Mesothelial cell of epicardium (in vitro differentiated cells): ENCODE measurements at places on chromosomes 2 and 18.

DNA sequence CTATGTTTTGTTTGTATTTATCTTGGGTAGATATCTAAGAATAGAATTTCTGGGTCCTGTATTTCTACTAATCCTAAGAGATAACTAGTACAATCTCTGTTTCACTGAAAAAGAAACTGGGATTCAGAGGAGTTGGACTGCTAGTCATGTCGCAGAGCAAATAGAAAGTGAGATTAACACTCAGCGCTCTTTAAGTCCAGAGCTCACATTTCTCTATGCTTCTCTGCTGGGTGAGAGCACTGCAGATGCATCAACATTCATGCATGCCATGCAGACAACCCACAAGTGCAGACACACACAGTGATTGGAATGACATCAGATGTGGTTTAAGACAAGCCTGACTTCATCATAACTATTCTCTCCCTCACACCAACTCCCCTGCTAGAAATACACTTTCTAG is 563.8 kb downstream of the TDRD15 start:
- DNase-seq, result no peak

GRCh38 chr2:179106676-179107428 is 56.9 kb upstream of the CCDC141 start:
- DNase-seq, result no peak

GRCh38 chr2:208172125-208172524 is 8.7 kb upstream of the CRYGA start:
- no peak for DNase-seq

GRCh38 chr2:200341376-200341775 is 34.9 kb downstream of the SPATS2L start:
- no peak for DNase-seq

DNA sequence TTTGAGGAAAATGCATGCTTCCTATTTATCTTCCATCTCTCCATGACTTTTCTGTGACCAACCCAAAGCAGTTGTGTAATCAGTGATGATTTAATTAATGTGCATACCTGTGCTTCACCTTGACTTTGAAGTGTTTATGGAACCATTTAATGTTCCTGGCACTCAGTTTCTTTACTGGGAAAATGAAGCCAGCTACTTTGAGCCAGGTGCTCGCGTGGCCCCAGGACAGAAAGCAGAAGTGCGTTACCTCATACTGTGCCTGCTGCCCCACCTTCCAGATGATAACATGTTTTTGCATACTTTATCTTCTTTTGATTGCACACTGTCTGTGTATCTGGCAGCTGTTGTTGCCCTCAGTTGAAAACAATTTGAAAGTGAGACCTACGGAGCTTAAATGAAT is 61.3 kb downstream of the PMAIP1 start:
- DNase-seq, result no peak

GRCh38 chr2:232789082-232789481 is 12.7 kb upstream of the KCNJ13 start:
- no peak for DNase-seq

DNA sequence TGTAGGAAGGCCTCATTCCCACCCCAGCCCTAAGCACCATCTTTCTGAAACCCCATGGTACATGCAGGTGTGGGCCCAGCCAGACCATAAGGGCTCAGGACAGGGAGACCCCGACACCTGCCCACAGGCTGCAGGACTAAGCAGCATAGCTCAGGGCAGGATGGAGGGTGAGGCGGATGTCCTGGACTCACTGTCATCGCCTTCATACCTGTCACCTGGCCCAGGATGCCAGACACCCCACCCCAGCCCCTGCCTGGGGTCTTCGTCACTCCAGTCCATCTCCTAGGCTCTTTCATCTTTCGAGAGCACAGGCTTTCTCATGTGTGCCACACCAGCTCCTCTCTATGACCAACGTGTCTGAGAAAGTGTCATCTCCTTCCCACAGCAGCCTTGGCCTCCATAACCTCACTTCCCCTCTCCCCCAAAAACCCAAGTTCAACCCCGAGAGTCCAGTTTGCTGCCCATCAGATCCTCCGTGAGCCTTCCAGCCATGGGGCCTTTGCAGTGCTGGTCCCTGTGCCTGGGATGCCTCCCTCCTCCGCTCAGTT is 71.5 kb downstream of the EMX1 start:
- no peak for DNase-seq

GRCh38 chr18:21100146-21100545 is 11.5 kb downstream of the ROCK1 start:
- DNase-seq, result no peak

- DNase-seq, result no peak
Measured at GRCh38 chr2:217788669-217789002, 214.2 kb downstream of the TNS1 start.

DNA sequence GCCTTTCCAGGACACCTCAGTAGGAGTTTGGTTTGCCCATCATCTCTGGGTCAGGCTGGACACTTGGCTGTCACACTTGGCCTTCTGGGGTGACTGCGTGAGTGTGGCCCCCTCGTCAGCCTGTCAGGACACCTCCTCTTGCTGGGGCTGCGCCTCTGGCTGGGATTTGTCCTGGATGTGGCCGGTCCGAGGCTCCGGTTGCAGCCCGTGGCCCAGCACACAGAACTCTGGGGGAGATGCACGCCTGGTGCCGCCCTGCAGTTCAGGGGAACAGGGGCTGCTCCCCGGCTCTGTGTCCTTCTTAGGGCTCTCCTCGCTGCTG is 9.6 kb downstream of the PCARE start:
- DNase-seq, result no peak

DNA sequence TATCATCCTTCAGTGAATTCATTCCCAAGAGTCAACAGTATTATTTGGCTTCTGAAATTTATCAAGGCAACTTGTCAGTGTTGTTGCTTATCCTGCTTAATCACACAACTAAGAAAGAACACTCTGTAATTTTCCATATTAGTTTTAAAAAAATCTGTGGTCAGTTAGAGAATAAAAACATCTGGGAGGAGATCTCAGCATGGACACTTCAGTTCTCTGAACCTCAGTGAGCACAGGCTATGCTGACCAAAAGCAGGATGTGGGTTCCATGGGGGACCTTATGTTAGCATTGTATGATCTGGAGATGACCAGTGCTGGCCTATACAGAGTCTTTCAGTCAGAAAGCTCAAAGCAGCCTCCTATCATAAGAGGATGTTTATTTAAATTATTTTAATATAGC is 79.1 kb upstream of the KLHL14 start:
- no peak for DNase-seq
